ENCODE measurements at places on chromosomes 16 and 17. TPM values are rescaled to one million over a fixed set of nuclear protein-coding genes. Genes with fewer than 3 reads are reported as not detected.

DNA sequence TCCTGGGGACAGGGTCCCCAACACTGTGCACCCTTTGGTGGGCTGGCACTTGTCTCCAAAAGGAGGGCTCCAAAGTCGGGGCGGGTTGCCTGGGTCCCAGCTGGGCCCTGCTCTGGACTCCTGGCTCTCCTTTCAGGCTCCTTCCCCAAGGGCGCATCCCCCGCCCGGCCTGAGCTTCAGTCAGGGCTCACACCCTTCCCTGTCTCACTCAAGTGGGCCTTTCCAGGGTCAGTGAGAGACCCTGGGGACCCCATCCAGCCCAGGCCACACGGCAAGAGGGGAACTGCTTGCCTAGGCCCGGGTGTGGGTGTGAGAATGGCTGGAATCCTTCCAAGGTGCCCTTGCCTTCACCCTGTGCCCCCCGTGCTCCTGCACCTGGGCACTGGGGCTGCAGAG, 41.8 kb upstream of the SLC38A10 start:
- DNase-seq: no peak

GRCh38 chr16:9843424-9844018, 338.7 kb downstream of the GRIN2A start:
- no peak for DNase-seq

DNA sequence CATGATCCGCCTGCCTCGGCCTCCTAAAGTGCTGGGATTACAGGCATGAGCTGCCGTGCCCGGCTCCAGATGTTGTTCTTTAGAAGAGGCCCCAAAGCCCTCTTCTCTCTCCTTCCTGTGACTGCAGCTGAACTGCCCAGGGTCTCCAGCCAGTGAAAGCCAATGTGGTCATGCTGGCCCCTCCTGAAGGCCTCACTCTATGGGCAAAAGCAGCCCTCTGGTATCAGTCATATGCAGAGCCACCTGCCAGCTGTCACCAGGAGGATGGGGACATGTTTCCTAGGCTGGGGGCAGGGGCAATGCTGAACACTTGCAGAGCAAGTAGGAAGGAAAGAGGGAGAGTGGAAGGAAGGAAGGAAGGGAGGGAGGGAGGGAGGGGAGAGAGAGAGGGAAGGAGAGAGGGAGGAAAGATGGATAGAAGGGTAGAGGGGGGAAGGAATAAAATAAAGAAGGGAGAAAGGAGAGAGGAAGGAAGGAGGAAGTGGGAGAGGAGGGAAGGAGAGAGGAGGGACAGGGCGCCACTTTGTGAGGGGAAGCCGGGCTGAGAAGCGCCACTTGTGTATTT, 36.0 kb downstream of the SOCS3 start:
- DNase-seq: no peak

DNA sequence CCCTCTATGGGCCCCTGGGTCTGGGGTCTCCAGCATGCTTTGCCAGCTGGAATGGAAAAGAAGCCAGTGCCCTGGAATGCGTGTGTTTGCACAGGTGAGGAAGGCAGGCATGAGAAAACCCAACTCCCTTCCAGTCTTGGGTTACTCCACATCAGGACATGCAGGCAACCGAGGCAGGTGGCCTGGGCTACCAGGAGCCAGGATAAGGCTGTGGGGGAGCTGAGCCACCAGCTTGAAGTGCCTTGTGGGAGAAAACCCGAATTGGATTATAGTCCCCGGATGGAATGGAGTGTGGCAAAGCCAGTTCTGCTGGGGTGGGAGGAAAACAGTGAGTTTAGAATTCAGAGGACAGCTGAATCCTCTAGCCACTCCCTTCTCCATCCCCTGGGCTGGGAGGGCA, 7.2 kb downstream of the SRCIN1 start:
- no peak for DNase-seq

Gene KRTAP3-2
- not detected for total RNA-seq

Gene CD300LG
- total RNA-seq: 9.4 TPM

Gene SMIM22
- not detected for total RNA-seq

Measured in aorta (tissue), 5 donors.